HuH-7 (cell line): ENCODE measurements at places on chromosomes 7 and 10.
A peak's percentile ranks its signal among the peaks of the same experiment; 100 is the strongest.

GRCh38 chr7:95511716-95512260 lies 26.0 kb downstream of the ASB4 start:
- peak; percentile 26 for DNase-seq

DNA sequence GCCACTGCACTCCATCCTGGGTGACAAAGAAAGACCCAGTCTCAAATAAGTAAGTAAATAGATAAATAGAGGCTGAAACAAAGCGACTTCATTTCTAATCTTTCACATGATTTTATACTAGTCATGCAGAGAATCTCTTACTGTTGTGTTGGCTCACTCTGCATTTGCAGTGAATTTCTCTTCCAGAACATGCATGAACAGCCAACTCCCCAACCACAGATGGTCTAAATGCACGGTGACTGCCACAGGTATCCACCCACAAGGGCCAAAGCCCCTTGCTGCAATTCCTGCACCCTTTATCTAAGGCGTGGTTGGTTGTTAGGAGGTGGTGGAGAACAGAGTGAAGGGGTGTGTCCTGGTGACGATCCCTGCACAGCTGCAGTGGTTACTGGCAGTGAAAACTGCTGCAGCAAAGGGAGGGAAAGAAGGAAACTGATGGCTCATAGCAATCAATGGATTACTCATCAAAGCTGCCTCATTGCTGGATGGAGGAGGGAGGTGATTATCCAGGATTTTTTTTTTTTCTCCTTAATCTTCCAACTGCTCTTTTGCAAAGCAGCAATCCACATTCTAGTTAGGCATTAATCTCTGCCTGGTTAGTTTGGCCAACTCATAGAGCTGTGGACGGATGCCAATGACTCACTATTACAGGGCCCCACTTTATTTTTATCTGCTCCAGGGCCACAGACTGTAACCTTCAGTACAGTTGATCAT lies 50.6 kb downstream of the PRTFDC1 start:
- peak; percentile 61 for DNase-seq

- no peak for DNase-seq
Observed at GRCh38 chr10:58704226-58704625, 191.6 kb downstream of the BICC1 start.

- DNase-seq, result no peak
Observed at GRCh38 chr10:120086066-120086465, 193.5 kb downstream of the SEC23IP start.

DNA sequence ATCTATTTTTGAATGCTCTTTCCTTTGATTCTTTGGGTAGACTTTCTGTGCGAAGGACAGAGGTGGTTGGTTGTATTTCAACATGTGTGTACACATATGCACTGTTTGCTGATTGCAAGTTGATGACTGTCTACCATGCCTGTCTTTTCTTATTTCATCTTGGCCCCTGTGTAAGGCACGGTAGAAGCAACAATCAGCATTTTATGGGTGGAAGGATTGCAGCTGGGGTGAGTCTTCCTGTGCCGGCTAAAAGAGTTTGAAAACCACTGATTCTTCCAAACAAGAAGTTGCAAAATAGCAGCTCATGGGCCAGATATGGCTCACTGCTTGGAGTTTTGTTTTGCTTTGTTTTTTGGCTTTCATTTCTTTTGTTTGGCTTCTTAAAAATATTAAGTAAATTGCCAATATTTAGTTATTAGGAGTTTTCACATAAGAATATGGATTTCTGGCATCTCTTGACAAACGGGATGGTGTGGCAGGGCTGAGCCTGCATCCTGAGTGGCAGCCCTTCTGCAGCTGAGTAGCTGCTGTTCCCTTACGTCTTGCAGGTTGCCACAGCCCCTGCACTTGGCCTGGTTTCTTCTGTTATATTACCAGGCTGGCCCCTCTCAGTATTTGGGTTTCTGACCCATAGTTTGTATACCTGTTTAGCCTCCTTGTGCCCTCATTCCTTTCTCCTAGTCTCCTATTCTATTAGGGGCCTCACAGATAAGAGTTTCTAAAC lies 7.2 kb downstream of the ZNF862 start:
- DNase-seq, result no peak

DNA sequence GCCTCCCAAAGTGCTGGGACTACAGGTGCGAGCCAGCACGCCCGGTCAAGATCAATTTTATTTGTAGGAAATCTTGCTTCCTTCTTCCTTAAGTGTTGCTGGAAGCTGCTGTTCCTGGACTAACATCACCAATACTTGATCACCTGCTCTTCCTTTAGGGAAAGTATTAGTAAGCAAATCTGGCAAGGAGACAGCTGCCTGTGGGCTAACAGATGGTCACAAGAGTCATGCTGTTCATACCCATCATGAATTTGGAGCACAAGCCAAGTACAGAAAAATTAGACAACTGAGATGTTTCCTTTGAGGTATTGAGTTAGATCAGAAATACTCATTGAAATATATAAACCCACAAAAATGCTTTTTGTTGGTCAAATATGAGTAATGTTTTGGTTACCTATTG lies 27.9 kb downstream of the BAIAP2L1 start:
- DNase-seq, result no peak

DNA sequence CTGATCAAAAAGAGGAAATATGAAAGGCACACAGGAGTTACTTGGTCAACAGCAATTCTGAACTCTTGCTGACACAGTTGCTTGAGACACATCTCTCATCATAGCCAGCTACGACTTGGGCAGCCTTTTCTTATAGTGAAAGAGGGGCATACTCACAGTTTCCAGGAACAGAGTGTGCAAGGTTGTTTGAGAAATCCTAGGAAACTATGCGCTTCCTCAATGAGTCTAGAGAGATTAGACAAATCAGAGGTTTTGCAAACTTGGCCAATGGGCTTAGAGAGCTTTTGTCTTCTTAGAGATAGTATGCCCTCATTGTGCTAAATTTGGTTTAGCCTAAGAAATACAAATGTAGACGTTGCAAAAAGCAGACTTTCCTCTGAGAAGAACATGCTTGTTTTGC lies 370.4 kb downstream of the HGF start:
- no peak for DNase-seq

DNA sequence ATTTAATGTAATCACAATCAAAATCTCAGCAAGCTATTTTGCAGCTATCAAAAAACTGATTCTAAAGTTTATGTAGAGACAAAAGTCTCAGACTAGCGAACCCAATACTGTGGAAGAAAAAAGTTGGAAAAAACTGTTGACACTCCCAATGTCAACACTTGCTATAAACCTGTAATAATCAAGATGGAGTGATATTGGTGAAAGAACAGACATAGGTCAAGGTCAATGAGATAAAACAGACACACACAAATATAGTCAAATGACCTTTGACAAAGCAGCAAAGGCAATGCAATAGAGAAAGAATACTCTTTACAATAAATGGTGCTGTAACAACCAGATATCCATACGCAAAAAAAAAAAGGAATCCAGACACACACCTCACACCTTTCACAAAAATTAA lies 84.5 kb downstream of the ATE1 start:
- DNase-seq, result no peak

GRCh38 chr10:89414879-89415821 lies 782 bp downstream of the IFIT5 start:
- DNase-seq, result peak; percentile 37

DNA sequence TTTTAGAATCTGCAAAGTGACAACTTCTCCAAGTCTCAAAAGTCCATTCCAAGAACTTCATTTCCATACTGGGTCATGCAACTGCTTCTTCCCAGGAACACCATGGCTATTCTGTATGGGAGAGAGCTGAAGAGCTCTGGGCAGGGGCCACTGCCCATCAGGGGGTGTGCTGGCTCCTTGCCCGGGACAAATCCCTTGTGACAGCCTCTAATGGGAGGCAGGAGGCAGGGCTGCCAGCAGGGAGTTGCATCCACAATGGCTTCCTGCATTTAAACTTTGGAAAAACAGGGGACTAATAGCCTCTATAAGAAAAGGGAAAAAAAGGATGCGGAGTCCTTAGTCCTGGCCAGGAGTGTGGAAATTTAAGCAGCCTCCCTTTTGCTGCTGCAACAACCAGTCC lies 18.4 kb upstream of the FRMD4A start:
- no peak for DNase-seq

DNA sequence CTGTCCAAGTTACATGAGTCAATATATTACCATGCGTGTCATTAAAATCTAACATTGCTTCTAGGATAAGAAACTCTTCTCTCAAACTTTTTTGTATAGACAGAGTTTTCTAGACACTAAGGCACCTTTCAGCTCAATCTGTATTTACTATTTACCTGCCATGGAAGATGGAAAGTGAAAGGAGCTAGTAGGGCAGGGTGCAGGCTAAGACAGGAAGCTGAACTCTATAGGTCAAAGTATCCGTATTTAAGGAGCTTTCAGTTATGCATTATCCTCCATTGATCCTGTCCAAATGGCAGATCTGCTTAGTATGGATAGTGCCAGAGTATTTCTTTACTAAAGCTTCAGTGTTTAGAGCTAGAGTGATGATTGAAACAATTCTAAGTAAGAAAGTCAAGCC lies 612.8 kb downstream of the IPMK start:
- DNase-seq, result no peak

DNA sequence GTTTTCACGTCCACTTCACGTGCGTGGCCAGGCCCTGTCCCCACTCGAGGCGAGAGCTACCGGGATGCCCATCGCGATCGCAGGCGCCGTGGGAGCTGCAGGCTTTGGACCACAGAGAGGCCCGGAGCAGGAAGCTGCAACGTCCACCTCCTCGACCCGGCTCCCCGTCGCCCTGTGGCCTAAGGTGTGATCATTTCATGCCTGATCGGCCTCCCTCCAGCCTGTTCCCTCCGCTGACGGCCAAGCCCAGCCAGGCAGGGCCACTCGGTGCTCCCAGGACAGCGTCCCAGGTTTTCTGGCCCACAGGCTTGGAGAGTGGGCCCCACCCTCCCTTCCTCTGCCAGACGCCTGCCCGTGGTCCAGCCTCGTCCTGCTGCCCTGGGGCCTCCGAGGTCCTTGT lies 19.6 kb downstream of the KNDC1 start:
- DNase-seq, result no peak

GRCh38 chr7:70660154-70660818 lies 471.7 kb upstream of the GALNT17 start:
- DNase-seq, result no peak

DNA sequence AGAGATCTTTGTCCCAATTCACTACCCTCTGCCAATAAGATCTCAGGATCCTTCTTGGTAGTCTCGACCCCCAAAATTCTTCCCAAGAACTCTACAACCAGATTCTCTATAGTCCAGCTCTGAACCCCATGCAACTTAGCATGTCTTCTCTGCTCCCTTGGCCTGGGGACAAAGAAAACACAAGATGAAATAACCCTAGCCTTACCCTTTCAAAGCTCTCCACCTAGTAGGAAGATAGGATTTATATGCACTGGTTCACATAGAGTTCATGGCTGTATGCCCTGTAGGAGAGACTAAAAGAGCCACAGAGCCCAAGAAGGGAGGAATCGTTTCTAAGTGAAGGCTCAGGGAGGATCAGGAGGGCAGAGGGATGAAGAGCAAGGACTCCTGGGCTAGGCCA lies 96.1 kb downstream of the PPP1R3C start:
- DNase-seq, result no peak

GRCh38 chr10:46293832-46294640 lies 7.2 kb downstream of the ANTXRL start:
- DNase-seq, result peak; percentile 17

GRCh38 chr10:12958546-12959110 lies 42.9 kb downstream of the CCDC3 start:
- no peak for DNase-seq
